Activated CD8-positive, alpha-beta T cell treated with anti-CD3 and anti-CD28 coated beads, Interleukin-2, amount 10 ng/mL, durations not matched to agents 7 days and 5 days (primary cell): ENCODE measurements at places on chromosomes 12 and 14.

DNA sequence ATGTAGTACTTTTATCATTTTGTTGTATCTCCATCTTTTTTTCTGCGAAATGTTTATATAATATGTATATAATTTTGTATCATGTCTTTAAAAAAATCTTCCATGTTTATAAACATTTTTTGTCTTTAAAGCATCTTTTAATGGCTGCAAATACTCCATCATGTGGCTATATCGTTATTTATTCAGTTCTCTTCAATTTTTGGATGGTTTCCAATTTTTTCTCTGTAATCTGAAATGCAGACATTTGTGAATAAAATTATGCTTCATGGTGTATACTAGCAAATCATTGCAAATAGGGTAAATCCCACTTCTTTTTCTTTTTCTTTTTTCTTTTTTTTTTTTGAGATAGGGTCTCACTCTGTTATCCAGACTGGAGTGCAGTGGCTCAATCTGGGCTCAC is 54.0 kb downstream of the CPSF2 start:
- no peak for DNase-seq

DNA sequence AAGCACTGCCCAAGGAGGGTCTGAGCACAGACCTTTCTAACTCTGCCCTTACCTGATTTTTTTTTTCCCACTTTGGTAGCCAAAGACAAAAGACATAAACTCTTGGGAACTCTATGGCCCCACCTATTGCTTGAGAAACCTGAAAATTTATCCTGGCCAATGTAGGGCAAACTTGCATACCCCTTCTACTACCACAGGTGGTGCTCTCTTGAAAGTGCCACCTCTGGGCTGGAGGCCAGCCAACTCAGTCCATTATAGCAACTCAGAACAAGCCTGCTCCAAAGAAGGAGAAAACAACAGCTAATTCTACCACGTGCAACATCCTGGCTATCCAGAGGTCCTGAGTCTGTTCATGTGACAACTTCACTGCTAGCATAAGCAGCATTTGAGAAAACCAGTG is 55.7 kb upstream of the ABCD2 start:
- no peak for DNase-seq

DNA sequence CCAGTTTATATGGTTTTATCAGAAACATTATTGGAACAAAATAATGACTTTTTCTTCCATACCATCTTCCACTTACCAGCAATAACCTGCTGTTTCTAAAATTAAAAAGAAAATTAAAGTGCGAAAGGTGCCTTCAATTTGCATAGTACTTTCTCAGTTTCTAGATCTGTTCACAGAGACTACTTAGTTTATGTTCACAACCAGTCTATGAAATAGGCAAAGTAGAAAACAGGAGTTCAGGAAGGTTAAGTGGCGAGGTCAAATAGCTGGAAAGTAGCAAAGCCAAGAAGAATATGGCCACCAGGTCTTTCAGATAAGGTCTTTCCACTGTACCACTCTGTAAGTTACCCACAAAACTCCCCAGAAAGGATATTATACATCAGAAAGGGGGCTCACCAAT is 63.3 kb downstream of the BMP4 start:
- DNase-seq, result no peak

DNA sequence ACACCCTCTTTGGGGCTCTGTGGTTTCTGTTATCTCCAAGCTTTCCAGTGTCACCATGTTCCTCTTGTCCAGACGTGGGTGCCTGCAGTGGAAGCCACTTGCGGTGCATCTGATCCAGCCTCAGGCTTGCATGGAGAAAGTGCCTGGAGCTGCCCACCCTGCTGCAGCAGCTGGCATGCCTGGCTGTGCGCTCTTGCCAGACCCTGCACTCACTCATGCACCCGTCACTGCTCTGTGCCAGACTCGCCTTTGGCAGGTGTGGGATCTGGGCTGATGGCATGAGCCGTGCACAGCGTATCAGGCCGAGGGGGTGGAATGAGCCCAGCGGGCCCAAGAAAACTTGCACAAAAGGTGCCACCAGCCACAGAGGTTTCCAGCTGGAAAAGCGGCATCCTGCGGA is 105.1 kb downstream of the MNAT1 start:
- DNase-seq, result no peak

- no peak for DNase-seq
Measured at GRCh38 chr12:32698285-32698684, 19.2 kb downstream of the DNM1L start.

GRCh38 chr14:19729763-19730162 is 13.6 kb upstream of the OR4Q3 start:
- no peak for DNase-seq

GRCh38 chr14:93959239-93960107 is 16.9 kb downstream of the ASB2 start:
- DNase-seq, result peak; percentile 95

DNA sequence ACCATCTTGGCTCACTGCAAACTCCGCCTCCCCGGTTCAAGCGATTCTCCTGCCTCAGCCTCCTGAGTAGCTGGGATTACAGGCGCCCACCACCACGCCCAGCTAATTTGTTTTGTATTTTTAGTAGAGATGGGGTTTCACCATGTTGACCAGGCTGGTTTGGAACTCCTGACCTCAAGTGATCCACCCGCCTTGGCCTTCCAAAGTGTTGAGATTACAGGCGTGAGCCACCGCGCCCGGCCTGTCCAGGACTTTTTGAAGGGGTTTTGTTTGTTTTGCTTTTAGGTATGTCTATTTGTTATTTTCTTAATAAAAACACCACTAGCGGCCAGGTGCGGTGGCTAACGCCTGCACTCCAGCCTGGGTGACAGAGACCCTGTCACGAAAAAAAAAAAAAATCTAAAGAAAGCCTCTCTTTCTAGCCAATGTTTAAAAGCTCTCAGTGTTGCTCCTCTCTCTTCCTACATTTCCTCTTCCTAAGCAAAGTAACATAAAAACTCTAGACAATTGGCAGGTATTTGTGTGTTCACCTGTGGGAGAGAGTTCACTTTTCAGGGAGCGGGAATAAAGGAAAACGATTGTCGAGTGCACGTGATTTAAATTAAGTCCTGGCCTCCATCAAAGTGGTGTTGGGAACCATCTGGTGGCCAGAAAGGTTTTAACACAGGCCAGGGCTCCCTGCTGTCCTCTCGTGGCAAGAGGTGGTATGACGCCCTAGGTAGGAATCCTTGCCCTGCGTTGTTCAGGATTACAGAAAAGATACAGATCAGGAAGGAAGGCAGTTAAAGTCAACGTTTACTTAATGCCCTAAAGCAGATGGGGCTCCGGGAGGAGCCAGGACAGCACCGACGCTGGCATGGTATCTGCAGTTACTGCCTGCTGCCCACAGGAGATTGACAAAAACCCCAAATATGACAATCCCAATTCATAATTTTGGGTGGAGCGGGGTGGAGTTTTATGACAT is 36.2 kb upstream of the ATP23 start:
- DNase-seq, result peak; percentile 88

GRCh38 chr12:53219292-53219955 is 12.4 kb upstream of the ITGB7 start:
- DNase-seq, result peak; percentile 72

DNA sequence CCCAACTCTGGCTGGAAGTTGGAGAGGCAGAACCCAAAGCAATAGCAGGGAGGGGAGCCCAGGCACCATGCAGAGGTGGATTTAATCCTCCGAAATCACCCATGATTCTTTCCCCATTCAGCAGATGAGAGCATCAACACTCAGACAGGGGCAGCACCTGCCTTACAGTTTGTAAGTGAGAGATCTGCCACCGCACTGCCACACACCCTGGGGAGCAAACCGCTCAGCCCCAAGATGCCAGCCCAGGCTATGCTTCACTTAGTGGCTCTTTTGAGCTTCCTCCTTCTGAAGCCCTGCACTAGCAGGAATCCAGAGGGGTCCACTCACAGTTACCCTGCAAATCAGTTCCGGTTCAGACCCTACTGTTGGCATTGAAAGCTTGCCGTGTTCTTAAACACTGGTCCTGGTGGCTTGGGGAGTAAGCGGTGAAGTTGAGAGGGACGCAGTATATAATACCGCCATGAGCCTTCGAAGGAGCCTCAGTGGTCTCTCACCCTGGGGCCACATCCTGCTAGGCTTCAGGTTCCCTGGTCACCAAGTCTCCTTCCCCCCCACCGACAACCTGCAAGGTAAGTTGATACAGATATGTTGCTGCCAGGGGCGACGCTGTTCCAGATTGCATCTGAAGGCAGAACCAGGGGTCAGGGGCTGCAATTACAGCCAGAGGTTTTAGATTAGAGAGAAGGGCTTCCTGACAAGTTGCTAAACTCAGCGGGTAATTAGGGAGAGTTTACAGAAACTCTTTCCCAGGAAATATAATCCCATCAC is 72.0 kb upstream of the CCND2 start:
- no peak for DNase-seq

- no peak for DNase-seq
Measured at GRCh38 chr12:40446385-40446784, 221.6 kb downstream of the LRRK2 start.

- no peak for DNase-seq
Measured at GRCh38 chr12:30263434-30263833, 432.2 kb downstream of the IPO8 start.

DNA sequence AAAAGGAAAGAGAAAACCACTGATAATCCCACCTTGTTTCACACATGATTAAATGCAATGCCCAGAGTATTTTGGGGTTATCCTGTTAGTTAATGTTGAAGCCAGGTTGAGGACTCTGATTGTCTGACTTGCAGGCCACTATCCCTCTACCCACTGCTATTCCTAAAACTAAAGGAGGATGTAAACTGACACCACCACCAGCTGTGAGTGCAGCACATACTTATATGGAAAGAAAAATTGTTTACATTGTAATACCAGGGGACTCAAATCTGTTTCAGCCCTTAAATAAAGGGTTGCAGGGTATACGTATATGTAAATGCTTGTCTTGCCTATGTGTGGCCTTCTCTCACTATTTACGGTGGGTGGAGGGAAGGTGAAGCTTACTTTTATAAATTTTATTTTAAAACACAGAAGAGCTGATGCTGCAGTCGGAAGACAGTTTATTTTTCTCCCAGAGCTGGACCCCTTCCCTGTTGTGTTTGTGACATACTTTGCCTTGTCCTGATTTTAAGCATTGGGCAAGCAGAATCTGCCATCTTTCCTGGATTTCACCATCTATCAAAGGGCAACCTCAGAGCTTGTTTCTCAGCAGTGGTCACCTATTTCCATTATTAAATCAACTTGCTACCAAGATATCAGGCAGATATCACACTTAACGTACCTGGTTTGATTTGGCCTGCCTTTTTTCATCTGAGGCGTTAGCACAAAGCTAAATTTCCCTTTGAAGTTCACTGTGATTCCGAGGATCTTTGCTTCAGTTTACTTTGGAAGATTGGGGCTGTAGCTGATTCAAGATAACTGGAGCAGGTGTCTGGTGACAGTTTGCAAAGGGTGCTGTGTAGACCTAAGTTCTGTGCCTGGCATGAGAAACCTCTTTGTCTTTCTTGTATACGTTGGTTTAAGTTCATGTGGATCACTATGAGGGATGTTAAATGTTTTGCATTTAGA is 25.2 kb downstream of the DAAM1 start:
- no peak for DNase-seq

- DNase-seq, result no peak
Measured at GRCh38 chr12:126570566-126570965, 1505.3 kb downstream of the AACS start.

DNA sequence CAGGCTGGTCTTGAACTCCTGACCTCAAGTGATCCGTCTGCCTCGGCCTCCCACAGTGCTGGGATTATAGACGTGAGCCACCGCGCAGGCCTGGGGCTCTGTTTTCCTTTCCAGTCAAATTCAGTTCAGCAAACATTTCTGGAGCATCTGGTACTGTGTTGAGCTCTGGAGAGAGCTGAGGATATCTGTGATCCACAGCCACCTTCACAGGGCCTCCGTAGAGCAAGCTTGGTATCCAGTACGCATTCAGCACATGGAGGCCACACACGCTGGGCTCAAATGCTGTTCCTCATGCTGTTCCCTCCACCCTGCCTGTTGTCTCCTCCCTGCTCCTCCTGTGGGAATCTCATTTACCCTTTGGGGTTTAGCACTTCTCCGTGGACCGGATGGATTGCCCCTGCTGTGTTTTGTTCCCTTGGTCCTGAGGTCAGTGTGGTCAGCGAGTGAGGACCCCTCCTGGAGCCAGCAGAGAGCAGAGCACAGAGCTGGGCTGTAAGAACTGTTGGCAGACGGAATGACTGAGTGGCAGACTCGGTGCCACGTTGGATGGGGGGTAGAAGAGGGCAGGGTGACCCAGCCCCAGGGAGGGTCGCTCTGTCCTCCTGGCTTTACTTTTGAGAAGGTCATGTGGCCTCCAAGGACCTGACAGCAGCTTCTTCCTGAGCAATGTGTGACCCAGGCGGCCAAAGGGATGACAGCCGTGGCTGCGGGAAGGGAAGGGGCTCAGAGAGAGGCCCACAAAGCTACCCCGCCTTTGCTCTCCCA is 891 bp downstream of the RPS6KL1 start:
- DNase-seq, result no peak

- no peak for DNase-seq
Measured at GRCh38 chr14:88154926-88155325, 150.0 kb downstream of the GPR65 start.

DNA sequence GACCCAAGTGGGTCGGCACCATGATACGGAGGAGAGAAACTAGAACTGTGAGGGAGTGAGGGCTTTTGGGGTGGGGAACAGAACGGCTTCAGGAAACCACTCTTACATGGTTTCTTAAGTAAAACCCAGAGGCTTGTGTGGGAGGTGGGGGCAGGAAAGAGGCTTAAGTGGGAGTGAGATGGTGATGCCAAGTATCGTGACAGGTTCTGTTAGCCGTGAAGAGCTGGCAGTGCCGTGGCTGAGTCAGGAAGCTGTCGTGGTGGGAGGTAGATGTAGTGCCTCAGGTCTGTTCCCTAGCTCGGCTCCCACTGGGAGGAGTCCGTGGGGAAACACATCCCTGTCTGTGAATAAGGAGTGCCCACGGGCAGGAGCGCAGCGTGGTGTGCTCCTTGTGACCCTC is 185.8 kb upstream of the FKBP4 start:
- no peak for DNase-seq

GRCh38 chr14:37027188-37027824 is 145.1 kb downstream of the SLC25A21 start:
- DNase-seq, result no peak

DNA sequence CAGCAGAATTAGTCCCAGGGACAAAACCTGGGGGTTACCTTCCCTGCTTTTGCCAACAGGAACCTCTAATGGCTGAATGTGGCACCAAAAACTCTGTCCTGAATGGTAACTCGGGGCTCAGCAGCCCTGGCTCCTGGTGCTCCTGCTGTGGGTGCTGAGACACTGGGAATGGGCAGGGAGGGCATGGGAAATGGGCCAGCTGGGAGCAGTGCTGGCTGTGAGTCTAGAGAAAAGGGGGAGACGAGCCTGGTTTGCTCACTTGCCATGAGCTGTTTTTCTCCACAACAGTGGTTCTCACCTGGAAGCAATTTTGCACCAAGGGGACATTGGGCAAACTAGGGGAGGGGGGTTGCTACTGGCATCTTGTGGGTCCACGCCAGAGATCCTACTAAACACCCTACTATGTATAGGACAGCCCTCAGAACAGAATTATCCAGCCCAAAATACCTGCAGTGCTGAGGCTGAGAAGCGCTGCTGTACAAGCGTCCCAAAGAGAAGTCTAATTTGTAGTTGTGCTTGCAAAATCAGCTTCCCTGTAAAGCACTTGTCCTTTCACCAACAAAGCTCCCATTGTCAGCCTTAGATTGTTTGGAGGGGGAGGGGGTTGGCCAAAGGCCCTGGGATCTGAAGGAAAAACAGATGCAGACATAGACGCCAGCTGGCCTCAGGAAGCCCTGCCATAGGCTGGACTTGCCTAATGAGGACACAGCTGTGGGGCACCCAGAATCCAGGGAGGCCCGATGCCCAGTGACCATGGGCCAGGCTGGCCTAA is 3.6 kb downstream of the LRRC74A start:
- no peak for DNase-seq
